CD4-positive, alpha-beta T cell treated with Interleukin-17A for 1 hour (primary cell): ENCODE measurements at places on chromosomes 2 and 18.

DNA sequence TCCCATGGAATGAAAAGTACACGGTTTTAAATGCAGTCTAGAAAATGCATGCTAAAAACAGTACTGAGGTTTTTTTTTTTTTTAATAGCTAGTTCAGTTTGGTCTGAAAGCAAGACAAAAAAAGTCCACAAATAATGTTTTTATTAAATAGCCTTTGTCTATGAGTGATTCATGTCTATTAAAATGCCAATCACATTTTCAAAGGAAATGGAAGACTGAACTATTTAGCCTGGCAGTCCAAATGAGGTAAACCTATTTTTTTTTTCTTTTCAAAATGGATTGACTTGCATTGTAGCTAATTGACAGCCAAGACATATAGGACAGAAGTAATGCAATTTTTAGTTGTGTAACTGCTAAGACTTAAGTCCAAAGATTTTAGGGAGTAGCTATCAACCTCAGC, 90.3 kb downstream of the LRP1B start:
- DNase-seq: no peak

GRCh38 chr2:76639171-76639680, 883.0 kb downstream of the LRRTM4 start:
- DNase-seq: no peak

- DNase-seq: no peak
These were observed 152.5 kb upstream of the CYRIA start for GRCh38 chr2:16818203-16818556.

GRCh38 chr2:45114221-45114955, 105.1 kb upstream of the SIX2 start:
- DNase-seq: no peak

DNA sequence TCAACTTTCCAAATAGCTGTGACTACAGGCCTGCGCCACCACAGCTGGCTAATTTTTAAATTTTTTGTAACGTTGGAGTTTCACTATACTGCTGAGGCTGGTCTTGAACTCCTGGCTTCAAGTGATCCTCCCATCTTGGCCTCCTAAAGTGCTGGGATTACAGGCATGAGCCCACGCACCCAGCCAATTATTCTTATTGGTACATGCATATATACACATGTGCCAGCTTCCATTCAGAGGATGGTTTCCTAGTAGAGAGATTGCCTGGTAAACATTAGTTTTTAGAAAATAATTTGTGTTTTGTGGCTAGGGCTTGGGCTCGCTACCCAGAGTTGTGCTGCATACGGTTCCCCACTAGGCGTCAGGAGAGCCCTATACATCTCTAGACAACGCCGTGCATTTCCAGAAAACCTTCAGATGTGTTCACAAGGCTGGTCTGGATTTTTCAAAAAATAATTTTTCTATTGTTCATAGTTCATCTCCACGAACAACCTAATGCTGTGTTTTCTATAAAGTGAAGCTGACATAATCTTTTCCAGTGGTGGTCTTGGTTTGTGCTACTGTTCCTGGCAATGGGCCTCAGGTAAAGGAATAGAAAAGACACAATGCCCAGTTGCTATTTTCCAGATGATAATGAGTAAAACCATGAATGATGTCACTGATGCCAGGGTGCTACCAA, 14.6 kb upstream of the AFG3L2 start:
- peak; percentile 64 for DNase-seq

GRCh38 chr18:293536-293935, 25.7 kb upstream of the THOC1 start:
- no peak for DNase-seq

- DNase-seq: no peak
These were observed 281.6 kb upstream of the RGPD4 start for GRCh38 chr2:107545066-107545465.

- DNase-seq: no peak
These were observed 148.2 kb upstream of the ZNF516 start for GRCh38 chr18:76643199-76643598.

DNA sequence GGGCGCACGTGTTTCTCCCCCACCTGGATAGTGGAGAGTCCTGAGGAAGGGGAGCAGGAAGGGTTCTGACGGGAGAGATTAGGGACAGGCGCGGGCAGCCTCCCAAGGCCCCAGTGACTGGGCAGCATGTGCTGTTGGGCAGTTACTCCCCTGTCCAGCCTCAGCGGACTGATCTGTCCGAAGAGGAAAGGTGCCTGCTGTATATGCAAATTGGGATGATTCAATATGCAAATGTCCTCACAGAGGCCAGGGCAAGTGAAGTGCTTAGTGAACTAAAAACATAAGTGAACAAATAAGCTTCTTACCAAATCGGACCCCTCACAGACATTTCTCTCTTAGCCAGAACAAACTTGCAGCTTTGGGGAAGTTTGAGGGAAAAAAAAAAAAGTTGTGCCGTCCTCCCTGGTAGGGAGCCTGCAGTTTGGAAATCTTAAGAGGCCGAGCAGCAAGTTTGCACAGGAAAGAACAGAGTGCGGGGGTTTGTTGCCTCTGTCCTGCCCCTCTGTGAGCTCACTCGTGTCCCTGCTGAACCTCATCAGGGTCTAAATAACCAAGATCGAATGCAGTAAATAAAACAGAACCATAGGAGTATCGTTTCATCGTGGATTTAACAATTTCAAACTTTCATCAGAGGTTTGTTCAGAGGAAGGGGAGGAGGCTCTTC, 141.4 kb downstream of the KCTD1 start:
- DNase-seq: no peak
